ENCODE measurements at places on chromosomes 11 and 22.

- DNase-seq, result no peak
Measured at GRCh38 chr22:28032861-28033260, 113.8 kb upstream of the PITPNB start.

GRCh38 chr22:24758164-24758799 is 16.2 kb downstream of the PIWIL3 start:
- peak; percentile 81 for DNase-seq

DNA sequence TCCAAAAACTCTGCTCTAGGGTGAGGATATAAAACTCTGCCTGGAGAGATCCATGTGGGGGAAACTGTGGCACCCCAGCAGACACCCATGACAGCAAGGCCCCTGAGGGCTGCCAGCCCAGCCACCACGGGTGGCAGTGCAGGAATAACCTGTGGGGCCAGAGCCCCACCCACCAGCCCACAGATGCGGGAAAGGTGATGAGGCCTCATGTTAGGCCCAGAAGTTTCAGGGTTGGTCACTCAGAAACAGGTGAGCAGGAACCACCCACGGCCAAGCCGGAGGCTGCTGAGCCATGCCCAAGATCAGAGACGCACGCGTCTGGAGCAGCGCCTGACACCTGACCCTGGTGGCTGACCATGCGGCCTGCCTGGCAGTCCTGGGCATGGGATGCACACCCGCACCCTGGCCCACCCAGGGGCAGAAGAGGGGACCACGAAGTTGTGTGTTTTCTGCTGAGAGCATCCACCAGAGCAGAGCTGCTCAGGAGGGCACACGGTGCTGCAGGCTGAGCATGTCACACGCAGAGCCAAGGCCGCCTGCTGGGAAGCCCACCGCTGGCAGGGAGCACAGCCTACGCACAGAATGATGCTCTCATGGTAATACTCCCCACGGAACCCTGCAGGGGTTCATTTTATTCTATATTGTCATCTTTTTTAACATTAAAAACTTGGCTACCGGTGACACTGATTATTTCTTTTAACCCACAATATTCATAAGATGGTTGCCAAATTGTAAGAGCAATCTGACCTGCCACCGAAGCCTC is 41.2 kb downstream of the DUSP8 start:
- no peak for DNase-seq

DNA sequence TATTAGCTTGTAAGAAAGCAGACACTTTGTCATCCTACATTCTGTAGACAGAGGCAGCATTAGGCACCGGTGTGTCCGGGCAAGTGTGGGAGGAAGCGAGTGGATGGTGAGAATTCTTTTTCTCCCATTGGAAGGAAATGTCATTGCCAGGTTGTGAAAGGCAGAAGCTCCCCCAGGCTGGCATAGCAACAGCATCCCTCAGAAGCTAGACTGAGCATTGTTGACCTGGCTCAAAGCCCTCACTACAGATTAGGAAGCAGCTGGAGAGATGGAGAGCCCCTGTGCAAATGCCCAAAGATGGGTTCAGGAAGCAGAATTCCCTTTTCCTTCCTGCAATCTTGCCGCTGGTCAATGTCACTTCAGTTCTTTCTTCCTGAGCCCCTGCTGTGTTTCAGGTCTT is 1299.3 kb downstream of the TBC1D22A start:
- no peak for DNase-seq

DNA sequence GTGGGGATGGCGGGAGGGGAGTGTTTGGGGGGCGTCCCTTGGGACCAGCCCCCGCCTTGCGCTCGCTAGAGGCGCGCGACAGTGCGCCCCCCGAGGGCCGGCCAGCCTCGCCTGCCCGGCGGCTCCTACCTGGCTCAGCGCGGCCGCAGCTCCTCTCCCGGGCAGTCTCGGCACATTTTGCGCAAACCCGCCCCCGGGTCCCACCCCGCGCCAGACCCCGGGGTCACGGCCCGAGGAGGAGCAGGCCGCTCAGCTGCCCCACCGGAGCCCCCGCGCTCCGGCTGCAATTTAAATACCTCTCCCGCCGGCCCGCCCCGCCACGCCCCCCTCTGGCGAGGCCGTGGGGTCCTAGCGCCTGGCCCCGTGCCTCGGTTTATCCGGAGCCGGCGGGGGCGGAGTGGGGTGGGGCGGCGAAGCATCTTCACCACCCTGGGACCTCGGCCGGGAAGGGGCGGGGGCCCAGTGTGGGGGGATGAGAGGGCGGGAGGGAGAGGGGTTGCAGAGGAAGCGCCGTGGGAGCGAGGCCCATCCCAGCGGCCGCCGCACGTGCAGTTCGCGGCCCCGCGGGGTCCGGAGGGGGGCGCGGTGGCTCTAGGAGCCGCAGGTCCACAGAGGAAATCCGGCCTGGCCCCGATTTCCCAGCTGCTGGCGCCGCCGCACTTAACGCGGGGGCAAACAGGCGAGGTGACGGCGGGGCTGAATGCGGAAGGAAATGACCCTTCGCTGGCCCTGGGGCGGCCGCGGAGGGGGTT is at the start of gene LRRC32:
TSS of gene LRRC32 (minus strand) at position 263 of the 752 bp plus-strand sequence. CDS start 4,793 bp downstream, outside the sequence.
- no peak for DNase-seq

GRCh38 chr11:117083011-117083935 is 15.0 kb downstream of the SIK3 start:
- DNase-seq, result no peak

DNA sequence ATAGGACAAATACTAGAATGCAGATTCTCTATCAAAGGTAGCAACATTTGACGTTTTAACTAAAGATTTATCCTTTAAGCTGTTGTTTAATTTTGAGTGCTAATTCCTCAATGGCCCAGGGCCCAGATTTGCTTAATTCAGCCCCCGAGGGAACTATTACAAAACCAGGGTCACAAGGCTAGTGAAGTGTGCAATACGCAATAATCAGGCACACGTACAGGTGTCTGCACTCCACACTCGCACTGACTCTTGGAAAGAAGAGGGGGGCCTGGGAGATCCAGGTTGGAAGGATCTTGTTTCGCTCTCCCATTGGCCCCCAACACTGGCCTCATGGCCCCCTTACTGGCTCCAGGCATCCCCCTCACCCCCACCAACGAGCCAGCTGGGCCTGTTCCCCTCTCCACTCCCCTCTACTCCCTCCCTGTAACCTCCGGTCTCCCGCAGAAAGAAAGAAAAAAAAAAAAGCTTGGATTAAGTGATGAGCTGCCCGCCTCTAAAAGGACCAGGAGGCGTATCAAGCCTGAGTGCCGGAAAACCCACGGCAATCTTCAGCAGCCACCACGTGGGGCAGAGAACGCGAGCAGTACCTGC is 2.2 kb upstream of the KIRREL3 start:
- no peak for DNase-seq

- no peak for DNase-seq
Measured at GRCh38 chr22:24589518-24590030, 3.3 kb downstream of the LRRC75B start.

DNA sequence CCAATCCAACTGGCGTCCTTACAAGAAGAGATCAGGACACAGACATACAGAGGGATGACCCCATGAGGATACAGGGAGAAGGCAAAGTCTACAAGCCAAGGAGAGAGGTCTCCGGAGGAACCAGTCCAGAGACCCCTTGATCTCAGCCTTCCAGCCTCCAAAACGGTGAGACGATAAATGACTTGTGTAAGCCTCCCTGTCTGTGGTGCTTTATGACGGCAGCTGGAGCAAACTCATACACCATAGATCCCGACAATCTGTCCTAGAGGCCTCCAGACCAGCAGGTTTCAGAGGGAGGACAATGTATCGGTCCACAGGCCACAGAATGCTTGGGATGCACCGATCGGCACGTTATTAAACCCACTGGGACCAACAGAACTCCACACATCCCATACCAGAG is 383.3 kb downstream of the SHANK2 start:
- no peak for DNase-seq

DNA sequence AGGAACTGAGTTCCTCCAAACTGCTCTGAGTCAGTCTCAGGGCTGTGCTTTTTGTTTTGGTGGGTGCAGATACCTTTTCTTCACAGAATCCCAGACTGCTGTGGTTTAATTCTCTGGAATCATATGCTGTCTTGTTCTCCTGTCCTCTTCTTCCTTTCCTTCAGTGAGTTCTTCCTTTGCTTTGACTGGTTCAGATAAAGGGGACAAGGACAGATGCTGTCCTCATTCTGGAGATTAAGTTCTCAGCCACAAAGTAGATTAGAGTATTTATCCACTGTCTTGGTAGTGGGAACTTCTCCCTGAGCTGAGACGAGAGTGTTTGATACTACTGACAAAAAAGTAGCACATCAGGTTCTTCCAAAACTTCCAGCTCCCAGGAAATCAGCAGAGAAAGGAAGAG is 13.3 kb downstream of the ZDHHC5 start:
- DNase-seq, result no peak

- no peak for DNase-seq
Measured at GRCh38 chr11:14288189-14288935, 70.6 kb downstream of the RRAS2 start.

Data from spinal cord (tissue), 10 donors.